ENCODE measurements at places on chromosomes 1 and 21.

GRCh38 chr1:217881131-217881543, 250.0 kb downstream of the SPATA17 start:
- no peak for DNase-seq

- no peak for DNase-seq
Measured at GRCh38 chr21:34018910-34019309, 54.5 kb upstream of the MRPS6 start.

- DNase-seq, result no peak
Measured at GRCh38 chr1:237186675-237187074, 144.7 kb downstream of the RYR2 start.

GRCh38 chr21:46289655-46290179, 3.6 kb downstream of the YBEY start:
- DNase-seq, result no peak

DNA sequence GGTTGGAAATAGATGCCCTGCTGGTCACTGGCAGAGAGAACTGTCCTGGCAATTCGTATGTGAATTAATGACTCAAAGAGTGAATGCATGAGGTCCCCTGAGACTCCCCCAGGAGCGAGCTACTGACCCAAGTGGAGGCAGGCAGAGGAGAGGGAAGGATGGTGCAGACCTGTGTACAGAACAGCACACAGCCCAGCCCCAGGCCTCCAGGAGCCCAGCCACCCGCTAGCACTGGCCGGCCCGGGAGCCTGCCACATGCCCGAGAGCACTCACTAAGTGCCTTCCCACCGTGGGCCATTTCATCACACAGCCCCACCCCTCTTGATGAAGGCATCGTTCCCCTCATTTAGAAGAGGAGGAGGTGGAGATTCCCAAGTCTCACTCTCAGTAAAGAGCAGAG, 62.0 kb upstream of the IGSF21 start:
- DNase-seq, result no peak

DNA sequence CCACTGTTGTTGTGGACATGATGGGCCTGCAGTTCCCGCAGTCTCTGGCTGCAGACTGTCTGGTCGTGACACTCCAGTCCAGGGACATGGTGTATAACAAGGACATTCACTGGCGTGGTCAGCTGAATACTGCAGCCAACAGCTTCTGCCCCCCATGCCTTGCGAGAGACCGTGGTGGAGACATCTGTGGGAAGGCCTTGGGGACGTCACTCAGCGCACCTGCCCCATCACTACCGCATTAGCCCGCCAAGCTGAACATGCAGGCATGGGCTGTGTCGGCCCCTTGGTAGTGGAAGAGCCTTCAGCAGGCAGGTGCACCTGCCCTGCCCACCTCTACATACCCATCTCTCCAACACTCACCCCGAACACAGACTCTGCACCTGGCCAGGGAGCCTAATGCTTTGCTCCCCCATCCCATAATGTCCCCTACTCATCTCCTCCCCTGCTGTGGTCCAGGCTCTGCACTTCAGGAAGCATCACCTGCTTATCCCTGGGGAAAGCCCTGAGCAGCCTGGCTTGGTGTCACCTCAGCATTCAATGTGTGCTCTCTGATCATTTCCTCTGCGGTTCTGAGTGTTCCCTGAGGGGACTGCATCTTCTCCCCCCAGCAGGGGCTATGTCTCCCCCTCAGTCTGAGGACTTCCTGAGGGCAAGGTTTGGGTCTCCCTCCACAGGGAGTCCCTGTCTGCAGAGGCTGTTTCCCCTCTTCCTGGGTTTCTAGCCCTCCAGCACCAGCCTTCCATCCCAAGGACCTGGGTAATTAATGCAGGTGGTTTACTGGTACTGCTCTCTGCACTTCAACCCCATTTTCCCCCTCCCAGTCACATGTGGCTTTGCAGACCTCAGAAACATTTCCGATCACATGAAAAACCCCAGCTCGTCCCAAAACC, 3.2 kb downstream of the PGLYRP4 start:
- no peak for DNase-seq

DNA sequence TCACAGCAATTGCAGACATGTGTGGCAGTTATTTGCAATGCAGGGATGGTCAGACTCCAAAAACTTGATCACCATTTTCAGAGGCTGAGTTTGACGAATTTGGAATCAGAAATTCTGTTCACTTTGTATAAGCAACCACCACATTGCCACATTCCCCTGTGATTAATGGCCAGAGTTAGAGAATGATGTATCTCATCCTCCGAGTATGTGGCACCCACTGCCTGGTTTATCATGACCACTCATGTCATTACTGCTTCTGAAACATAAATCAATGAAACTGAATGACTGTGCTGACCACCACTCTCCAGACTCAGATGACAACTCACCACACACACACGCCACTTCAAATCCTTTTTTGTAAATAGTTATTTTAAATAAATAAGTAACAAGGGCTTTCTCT, 66.6 kb upstream of the CACHD1 start:
- no peak for DNase-seq

All from activated CD4-positive, alpha-beta T cell treated with anti-CD3 and anti-CD28 coated beads for 1 hour (primary cell).